ENCODE measurements at places on chromosomes 7 and 10. TPM values are rescaled to one million over a fixed set of nuclear protein-coding genes. Genes with fewer than 3 reads are reported as not detected.

Gene NOBOX
- not detected for total RNA-seq

Gene GLRX3
- total RNA-seq = 98.1 TPM

Gene CADPS2
- 7.5 TPM for total RNA-seq

Gene C10orf67
- 0.15 TPM for total RNA-seq

Gene BEND7
- total RNA-seq = 1.2 TPM

Gene FKBP9
- 62.3 TPM for total RNA-seq

Gene PIK3AP1
- 3.7 TPM for total RNA-seq

Gene SPDYE6
- total RNA-seq = not detected

Gene ABCB8
- total RNA-seq = 58.4 TPM

Gene LAMB1
- total RNA-seq = 74.3 TPM

Gene MMD2
- total RNA-seq = not detected

Gene IDI2
- total RNA-seq = not detected

Gene GIMAP2
- not detected for total RNA-seq

Gene MBL2
- 0.17 TPM for total RNA-seq

Gene CNPY1
- total RNA-seq = not detected

Gene RELN
- total RNA-seq = 15.8 TPM

Gene ENTPD7
- 6.8 TPM for total RNA-seq

Gene CUZD1
- 0.40 TPM for total RNA-seq

Gene C7orf57
- total RNA-seq = not detected

Gene LIPM
- not detected for total RNA-seq

Gene ELFN1
- total RNA-seq = 0.75 TPM

Gene SLC35G1
- 4.1 TPM for total RNA-seq

Gene NCAPG2
- 49.2 TPM for total RNA-seq

Gene CEP55
- 62.6 TPM for total RNA-seq

Gene RTKN2
- 26.6 TPM for total RNA-seq

Gene LIPF
- total RNA-seq = not detected

Gene IMPDH1
- total RNA-seq = 128 TPM
